ENCODE measurements at places on chromosomes 3 and 15. TPM values are rescaled to one million over a fixed set of nuclear protein-coding genes. Genes with fewer than 3 reads are reported as not detected.

- no peak for DNase-seq
Observed at GRCh38 chr3:127606086-127606805, 8.0 kb downstream of the MCM2 start.

DNA sequence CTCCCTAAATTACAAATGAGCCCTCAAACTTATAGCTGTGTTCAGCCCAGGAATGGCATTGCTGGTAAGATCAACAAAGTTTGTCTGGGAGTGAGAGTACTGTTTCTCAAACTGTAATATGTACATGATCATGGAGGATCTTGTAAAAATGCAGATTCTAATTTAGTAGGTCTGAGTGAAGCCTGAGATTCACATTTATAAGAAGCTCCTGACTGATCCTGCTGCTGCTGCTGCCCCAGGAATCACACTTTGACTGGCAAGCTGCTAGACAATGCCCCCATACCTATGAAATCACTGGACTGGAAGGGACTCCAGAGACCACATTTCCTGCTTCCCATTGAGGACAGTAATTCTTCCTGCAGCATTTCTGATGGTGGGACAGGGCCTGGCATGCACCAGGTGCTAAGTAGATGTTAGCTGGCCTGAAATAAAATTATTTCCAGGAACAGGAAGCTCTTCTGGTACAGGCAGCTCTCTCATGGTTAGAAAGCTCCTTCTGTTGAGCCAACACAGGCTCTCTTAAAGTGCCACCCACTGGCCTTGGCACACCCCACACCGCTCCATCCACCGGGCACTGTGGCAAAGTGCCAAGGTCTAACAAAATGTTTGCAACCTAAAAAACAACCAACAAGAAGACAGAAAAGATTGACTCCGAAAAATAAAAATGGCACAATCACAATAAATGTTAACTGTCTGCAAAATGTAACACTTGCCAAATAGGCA lies 36.7 kb upstream of the ZNF710 start:
- no peak for DNase-seq

DNA sequence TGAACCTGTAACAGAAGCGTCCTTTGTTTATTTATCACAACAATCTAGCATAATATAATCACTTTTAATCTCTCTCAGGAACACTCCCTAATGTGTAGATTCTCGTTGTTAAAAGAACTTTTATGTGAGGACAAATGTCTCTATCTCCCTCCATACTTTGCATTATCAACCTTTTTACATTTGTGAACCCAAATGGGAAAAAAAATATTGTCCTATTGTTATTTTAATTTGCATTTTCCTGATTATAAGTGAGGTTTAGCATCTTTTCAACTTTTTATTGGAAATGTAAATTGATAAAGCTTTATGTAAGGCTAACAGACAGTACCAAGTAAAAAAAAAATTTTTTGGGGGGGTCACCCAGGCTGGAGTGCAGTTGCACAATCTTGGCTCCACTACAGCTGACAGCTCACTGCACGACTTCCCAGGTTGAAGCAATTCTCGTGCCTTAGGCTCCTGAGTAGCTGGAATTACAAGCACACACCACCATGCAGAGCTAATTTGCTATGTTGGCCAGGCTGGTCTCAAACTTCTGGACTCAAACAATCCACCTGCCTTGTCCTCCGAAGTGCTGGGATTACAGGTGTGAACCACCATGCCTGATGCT lies 33.0 kb upstream of the DENND4A start:
- DNase-seq = peak; percentile 66

DNA sequence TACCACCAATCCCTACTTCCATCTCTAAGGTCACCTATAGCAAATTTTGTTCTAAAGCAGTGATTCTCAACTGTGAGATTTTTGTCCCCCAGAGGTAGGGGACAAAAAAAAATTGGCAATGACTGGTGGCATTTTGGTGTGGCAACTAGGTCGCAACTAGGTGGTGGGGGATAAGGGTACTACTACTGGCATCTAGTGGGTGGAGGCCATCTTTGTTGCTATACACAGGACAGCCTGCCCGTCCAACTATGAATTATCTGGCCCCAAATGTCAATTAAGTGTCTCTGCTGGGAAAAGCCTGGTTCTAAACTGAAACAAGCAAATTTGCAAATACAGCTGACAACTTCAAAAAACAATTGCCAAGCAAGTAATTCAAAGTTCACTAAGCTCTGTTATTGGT lies 1.4 kb downstream of the MTMR10 start:
- no peak for DNase-seq

DNA sequence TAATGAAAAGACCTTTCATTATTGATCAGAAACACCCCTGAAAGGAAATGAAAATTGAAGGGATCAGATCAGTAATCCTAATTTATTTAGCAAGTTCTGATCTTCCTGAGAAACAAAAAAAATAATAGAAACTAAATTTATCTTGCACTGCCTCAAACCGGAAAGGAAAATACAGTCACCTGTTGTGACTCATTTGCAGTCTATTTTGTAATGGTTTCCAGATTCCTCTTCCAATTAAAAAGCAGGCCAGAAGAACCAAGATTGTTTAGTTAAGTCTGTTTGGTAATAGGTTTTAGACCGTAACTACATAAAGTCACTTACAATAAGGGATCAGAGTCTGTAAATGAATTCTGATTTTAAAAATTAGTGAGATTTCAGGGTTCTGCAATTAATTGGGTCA lies 49.7 kb upstream of the ATOSA start:
- DNase-seq = no peak

ZNF620 gene
- 6.1 TPM for total RNA-seq

DNA sequence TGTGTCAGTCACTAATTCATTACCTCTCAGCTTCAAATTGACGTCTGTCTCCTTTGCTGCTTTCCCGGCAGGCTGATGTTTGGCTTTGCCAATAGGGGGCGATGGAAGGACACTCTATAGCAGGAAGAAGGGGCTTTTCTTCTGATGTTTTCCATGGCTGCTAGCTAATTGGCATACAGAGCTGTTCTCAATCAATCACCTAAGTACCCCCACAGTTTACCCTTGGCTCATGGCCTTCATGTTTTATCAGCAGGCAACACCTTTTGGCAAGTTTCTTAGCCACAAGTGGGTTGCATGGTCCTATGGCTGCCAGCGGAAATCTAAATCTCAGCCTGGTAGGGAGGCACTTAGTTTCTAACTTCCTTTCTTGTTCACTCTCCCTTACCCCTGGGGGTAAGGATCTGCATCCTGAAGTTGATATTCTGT lies 45.0 kb downstream of the ESYT3 start:
- DNase-seq = no peak

DYNLT2B gene
- 9.9 TPM for total RNA-seq

DNA sequence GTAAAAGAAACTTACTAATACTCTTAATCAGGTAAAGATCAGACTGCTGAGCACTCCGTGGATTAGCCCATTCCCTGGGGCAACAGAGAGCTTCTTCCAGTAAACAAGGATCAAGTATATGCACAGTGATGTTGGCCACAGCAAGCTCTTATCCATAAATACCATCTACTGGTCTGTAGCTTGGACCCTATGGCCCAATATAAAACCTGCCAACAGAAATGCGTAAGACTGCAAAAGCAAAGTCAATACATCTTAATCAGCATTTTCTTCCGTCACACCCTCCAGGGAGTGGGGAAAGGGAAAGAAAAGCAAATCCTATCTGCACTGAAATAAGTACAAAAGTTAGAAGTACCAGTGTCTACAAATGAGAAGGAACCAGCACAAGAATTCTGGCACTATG lies 1082.1 kb downstream of the ZPLD1 start:
- DNase-seq = no peak

PYDC2 gene
- total RNA-seq = not detected

DNA sequence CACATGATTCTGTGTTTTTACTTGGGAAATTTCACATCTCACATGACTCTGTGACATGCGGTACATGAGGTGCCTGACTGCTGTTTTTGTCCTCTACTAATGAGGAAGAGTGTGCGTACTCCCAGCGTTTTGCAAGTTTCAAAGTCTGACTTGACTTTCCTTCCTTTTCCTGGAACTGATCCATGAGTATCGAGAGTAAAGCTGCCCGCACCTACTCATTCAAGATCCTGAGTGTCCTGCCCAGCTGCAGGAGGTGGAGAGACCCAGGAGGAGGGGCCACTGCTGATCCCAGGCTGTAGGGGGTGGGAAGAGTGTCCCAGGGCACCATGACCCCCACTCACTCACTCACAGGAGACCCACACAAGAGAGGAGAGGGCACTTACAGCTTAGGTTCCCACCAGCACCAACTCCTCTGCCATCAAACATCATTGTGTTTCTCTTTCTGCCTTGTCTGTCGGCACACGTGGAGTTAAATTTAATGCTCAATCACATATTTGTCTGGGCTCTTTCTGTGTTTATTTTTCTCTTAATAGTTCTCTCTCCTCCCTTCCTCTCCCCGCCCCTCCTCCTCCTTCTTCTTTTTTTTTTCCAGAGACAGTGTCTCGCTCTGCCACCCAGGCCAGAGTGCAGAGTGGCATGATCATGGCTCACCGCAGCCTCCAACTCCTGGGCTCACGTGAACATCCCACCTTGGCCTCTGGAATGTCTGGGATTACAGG lies 1.4 kb downstream of the CCR5AS start:
- no peak for DNase-seq

SOX2 gene
- 12.4 TPM for total RNA-seq

GRCh38 chr3:15355086-15355485 lies 22.7 kb upstream of the SH3BP5 start:
- DNase-seq = no peak

DNA sequence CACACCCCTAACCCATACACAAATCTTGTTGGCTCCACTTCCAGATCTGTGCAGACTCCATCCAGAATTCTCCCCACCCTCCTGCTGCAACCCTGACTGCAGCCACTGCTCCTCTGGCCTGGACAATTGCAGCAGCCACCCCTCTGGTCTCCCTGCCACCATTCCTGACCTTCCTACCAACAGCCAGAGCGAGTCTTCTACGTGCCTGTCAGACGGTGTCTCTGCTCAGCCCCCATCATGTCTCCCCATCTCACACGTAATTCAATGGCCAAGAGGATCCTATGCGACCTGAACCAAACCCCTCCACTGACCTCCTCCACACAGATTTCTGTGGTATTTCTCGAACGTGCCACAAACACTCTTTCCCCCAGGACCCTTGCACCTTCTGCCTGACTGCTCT lies 103.3 kb downstream of the TPRA1 start:
- DNase-seq = no peak

DNA sequence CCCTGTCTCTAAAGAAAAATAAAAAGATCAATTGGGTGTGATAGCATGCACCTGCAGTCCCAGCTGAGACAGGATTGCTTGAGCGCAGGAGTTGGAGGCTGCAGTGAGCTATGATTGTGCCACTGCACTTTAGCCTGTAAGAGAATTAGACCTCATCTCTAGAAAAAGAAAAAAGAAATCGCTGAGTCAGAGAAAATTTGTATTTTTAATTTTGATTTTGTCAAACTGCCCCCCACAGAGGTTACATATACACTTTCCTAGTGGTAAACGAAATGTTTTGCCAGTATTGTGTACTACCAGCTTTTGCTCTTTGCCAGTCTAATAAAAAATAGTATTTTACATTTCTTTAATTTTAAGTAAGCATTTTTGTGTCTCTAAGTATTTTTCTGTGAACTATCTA lies 5.3 kb upstream of the CRYGS start:
- DNase-seq = no peak

- DNase-seq = no peak
Observed at GRCh38 chr3:192275741-192276355, 451.5 kb downstream of the FGF12 start.

POLQ gene
- total RNA-seq = 0.09 TPM

NEDD4 gene
- total RNA-seq = 25.1 TPM

DNA sequence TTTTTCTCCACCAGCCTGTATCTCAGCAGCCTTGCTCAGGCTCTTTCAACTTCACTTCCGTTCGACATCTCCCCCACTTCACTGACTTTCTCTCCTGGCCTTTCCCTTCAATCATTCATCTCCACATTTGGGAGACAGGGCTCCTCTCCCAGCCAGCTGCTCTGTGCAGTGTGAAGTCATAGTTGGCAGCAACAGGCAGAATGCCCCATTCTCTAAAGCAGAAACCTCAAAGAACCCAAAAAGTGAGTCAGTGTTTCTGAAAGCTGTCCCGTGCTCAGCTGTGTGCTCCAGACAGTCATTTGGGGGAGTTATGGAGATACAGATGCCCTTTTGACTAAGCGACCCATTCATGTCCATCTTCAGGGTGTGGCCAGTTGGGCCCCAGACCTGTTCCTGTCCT lies 54.3 kb downstream of the NTRK3 start:
- DNase-seq = no peak

TMEM266 gene
- 0.22 TPM for total RNA-seq

GRCh38 chr15:94237903-94238302 lies 6.5 kb downstream of the MCTP2 start:
- DNase-seq = no peak

- DNase-seq = no peak
Observed at GRCh38 chr3:47065058-47065457, 85.6 kb downstream of the NBEAL2 start.

DNA sequence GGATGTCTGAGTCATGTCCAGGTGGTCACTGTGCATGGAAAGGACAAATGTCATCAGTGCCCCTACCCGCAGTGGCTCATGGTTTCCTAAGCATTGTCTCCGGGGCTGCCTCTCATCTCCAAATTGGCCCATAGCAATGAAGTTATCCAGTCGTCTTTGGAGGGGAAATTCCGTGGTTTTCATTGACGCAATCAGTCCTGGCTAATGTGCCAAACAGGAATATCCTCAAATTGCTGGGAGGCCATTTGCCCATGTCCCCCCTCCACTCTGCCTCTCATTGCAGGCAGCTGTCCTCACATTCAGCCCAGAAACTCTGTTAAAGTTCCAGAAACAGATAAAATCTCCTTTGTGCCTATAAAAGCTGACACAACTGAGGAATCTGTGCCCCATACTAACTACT lies 81.6 kb downstream of the MCTP2 start:
- no peak for DNase-seq

SI gene
- total RNA-seq = not detected

WNT5A gene
- 4.7 TPM for total RNA-seq

- DNase-seq = peak; percentile 86
Observed at GRCh38 chr3:50347187-50347813, 1.8 kb upstream of the ZMYND10 start.

ATRIP gene
- total RNA-seq = 7.5 TPM

BUB1B gene
- 0.67 TPM for total RNA-seq

DNA sequence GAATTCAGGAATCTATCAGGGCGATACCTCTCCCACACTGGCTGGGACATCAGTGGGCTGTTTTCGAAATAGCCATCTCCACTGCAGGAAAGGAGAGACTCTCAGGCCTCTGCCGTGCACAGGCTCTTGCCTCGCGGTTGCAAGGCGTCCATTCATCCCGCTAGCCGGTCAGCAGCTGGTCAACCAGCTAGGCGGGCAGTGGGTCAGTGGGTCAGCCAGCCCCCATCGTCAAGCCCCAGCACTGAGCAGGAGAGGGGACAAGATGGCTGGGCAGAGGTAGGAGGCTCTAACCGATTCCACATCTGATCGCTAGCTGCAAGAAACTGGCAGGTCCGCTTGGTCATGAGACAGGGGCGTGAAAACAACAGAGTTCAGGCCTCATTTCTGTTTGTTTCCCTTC lies 45.1 kb downstream of the MUC4 start:
- DNase-seq = no peak

PIERCE2 gene
- total RNA-seq = 0.85 TPM

SRP14 gene
- total RNA-seq = 150 TPM

Measured in sciatic nerve (tissue), 2 donors.